Cerebellar cortex (tissue), 1 donor: ENCODE measurements at places on chromosomes 4 and X.

DNA sequence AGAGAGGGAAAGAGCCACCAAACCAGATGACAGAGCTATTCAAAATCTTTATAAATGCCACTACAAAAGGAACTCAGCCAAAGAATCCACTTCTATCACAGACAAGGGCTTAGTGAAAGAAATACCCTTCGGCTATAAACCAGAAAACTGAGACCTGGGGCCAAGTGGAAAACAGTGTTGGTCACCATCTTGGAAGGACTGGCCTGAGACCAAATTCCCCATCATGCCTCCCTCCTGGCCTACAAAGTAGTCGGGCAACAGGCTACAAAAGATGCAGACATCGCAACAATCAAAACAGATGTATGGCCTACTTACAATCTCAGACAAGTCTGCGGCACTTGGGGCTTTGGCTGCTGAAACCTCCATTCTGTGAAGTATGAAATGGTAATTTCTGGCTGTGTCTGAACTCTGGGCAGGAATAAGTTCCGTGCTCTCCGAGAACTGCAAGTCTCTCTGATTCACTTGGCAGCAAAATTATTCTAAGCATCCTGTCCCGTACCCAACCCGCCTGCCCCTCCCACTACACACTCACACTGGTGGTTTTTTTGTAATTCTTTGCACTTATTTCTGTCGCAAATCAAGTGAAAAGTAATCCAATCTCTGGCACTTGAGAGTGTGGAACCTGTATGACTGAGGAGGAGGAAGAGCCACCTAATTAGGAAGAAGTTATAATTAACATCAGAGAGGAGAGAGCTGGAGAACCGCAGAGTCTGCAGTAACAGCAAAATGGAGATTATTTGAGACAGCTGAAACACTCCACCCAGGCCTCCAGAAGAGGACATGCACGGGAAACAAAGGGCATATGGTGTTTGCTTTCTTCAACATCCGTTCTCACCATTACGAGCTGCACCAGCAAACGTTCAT lies 87.8 kb downstream of the SH3KBP1 start:
- no peak for DNase-seq

DNA sequence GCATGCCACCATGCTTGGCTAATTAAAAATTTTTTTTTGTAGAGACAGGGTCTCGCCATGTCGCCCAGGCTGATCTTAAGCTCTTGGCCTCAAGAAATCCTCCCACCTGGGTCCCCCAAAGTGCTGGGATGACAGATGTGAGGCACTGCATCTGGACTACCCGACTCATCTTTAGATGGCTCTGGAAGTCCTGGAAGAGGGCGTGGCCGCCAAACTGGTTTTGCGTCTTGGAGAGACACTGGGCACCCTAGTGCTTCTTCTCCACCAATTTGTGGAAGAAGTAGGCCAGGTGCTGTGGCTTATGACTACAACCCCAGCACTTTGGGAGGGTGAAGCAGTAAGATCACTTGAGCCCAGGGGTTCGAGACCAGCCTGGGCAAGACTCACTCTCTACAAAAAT lies 47.6 kb downstream of the HOPX start:
- no peak for DNase-seq

- no peak for DNase-seq
Measured at GRCh38 chrX:119948381-119948780, 4.8 kb upstream of the NKAP start.

DNA sequence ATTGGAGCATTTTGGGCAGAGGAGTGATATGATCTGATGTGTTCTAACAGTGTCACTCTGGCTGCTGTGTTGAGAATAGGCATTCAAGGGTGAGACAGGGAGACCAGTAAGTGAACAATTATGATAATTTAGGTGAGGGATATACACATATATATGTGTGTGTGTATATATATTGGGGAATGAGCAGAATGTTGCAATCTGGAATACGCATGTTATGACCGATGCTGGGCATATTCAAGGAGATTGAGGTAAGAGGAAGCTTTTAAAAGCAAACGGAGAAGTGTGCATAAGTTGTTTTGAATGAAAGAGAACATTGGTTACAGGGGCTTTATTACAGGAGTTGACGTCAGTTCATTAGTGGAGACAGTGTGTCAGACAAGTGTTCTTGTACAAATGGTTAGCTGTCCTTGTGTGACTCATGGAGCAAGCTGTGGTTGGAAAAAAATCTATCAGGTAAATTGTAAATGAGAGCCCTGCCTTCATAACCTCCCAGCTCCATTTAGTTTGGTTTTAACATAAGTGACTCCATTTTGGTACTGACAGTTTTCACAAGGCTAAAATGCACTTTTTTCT lies 442.5 kb upstream of the LCORL start:
- DNase-seq, result no peak

DNA sequence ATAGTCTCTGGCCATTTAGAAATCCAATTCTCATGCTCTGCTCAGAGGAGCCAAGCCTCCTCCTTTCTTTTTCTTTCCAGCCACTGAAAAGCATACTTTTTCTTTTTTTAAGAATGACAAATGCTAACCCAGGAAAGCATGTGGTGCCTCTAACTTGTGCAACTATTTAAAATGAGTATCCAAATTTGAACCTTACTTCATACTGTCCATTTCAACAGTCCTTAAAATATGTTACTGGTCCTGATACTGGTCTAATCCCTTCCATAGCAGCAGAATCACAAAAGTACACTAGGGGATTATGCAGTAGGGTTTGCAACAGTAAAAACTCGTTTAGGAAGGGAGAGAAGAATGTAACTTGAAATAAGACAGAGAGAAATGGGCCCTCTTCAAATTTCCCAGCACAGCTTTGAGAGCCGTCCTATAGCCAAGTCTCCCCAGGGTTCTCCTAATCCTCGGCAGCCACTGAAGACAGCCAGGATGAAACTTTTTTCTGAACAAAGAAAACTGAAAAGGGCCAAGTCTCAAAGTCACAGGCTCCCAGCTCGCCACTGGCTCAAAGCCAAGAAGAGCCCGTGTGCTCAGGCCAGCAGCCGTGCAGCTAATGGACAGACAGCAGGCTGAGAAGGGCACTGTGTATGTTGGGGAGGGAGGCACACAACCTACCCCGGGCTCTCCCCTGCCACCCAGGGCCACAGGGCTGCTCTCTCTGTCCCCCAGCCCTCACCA lies 39.5 kb downstream of the GPC4 start:
- DNase-seq, result peak; percentile 7

DNA sequence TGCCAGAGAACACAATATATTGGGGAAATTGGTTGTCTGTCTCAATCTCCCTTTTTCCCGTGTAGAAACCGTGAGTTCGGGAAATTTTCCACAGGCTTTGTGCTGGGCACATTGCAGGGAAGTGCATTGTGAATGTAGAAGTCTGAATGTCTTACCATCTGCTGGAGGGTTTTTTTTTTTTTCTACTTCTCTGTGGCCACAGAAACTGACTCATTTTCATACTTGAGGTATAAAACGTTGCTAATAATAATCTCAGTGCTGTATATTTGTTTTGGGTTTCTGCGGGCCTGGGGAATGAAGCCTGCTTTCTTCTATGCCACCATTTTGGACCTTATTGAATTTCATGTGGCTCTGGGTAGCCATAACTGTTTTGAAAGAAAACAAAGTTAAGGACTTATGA lies 1001.2 kb downstream of the STIM2 start:
- no peak for DNase-seq

- DNase-seq, result no peak
Measured at GRCh38 chr4:126708716-126709115, 924.0 kb upstream of the INTU start.

DNA sequence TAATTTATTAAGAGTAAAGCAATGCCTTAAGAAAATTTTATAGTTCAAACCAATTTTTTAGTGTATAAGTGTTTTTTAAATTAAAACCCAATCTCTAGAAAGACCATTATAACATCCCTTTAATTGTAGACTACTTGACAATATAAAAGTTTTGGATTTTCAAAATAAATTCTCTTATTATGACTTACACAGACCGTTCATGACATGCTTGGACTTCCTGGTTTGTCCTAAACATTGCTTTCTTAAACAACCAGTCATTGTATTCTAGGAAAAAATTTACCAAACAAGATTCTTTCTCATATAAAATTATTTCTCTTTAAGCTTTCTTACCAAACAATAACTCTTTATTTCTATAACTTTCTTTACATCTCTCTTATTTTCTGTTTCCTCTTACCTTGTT lies 49.0 kb upstream of the CXorf51A start:
- DNase-seq, result no peak

DNA sequence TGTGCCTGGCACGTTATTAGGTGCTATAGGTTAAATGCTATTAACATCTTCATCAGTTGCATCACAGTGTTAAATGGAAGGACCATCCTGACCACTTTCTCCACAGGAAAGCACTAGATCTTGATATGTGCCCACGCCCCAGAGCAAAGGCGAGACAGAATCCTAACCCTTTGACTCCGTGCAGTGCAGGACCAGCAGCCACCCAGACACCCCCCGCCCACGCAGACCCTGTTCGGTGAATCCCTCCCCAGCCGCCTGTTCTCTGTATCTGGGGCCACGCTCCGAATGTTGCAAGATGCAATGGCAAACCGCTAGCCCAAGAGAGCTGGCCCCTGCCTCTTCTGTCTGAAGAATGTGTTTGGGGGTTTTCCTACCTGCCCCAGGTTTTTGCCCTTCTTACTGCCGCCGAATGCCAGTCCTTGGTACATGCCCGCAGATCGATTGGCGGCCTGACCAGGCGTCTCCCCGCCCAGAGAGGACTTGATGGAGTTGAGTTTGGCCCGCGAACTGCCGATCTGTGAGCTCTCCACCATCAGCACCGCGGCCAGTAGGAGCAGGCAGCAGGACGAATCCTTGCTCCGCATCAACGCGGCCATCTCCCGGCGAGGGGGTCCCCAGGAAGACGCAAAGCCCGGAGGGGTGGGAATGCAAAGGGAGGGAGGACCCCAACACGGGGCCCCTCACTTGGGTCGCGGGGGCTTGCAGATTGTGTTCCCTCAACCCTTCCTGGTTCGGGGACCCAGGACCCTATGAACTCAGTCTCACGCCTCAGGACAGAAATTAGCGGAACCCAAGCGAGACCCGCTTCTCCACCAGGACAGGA lies 906 bp downstream of the DKK2 start:
- DNase-seq, result peak; percentile 12

DNA sequence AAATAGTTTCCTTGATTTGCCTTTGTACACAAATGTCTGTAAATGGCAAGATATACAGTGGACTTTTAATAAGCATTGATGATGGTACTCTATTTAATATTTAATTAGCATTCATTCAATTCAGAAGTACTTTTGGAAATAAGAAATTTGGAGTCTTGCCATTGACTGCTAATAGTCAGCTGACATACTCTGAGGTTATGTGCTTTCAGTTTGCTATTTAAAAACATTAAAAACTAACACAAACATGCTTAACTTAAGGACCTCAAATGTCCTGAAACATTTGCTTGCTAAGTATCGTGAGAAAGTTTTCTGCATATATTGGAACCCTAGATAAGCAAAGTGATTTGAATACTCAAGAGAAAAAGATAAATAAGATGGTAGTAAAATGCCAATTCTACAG lies 64.6 kb downstream of the REELD1 start:
- DNase-seq, result no peak

DNA sequence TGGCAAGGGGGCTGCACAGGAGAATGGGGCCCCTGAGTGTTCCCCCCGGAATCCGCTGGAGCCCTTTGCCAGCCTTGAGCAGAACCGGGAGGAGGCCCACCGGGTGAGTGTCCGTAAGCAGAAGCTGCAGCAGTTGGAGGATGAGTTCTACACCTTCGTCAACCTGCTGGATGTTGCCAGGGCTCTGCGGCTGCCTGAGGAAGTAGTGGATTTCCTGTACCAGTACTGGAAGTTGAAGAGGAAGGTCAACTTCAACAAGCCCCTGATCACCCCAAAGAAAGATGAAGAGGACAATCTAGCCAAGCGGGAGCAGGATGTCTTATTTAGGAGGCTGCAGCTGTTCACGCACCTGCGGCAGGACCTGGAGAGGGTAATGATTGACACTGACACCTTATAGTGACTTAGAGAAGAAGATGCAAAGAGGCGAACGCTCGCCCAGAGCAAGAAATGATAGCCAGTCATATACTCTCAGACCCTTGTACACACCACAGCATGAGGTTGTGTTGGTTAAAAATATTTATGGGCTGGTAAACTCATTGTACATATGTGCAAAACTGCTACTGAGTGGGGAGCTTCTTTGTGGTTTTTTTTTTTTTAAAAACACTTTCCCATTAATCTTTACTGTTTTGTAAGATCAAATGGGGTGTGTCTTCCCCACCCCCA lies 52.5 kb downstream of the JADE1 start:
- DNase-seq, result no peak

DNA sequence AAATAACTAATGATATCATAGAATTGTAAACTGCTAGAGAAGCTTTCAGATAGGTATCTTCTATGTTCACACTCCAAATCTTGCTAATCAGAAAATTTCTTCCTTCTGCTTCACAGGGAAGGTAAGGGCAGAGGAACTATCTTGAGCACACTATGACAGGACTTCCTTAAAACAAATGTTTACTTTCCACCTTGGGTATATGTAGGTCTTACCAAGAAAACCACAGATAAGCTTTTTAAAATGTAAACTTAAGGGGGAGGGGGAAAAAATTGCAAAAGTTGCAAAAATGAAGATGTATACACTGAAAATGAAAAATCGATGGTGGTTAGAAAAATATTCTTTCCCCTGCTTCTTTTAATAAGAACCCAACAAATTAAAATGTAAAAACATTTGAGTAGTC lies 30.9 kb downstream of the YTHDC1 start:
- no peak for DNase-seq

DNA sequence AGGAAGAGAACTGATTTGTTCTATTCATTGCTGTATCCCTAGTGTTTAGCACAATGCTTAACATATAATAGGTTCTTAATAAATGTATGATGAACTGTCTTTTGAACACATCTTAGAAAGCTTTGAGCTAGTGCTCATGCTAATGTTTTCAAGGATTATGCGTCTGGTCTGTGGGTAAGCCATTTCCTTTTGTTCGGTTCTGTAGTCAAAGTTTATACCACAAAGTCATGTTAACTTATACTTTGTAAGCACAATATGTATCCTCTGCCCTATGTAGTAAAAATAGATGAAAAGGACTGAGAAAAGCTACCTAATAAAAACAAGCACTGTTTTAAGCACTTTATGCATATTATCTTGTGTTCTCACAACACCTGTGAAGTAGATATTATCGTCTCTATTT lies 301.9 kb downstream of the GLUD2 start:
- DNase-seq, result no peak

GRCh38 chr4:145528601-145529000 lies 46.9 kb downstream of the SMAD1 start:
- DNase-seq, result no peak
